ENCODE measurements at places on chromosomes 2 and 18.

DNA sequence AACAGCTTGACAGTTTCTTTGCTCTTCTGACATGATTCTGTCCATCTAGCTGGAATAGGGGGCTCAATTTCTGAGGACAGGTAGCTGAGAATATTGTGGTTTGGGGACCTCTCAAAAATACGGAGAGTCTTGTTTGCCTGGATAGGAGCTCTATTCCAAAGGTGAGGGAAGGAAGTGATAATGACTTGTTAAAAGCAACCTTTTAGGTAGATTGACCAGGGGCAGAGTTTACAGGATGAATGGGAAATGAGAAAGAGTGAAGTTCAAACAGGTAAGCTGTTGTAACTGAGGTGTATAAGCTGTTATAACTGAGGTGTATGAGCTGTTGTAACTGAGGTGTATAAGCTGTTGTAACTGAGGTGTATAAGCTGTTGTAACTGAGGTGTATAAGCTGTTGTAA is 25.1 kb downstream of the PARD3B start:
- DNase-seq: no peak

DNA sequence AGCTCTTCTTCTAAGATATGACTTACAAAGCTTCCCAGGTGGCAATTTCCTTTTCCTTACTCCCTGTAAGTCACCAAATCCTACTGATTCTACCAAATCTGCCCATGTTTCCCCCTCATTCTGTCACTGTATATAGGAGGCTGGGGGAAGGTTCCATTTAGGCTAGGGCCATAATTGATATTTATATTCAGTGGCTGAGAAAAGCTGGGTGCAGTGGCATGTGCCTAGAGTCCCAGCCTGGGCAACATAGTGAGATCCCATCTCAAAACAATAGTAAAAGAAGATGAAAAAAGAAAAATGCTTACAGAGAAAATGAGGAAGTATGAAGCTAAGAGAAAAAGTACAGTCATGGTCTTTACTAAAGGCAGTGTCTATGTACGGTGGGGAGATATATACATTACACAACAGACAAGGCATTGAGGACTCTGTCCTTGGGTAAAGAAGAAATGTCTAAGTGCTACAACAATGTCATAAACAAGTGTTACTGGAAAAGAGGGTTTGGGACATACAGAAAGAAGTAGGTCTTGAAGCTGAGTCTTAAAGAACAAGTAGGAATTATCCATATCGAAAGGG is 4.8 kb downstream of the CWC22 start:
- no peak for DNase-seq

GRCh38 chr18:75752740-75753263 is 325.3 kb upstream of the SMIM21 start:
- DNase-seq: no peak

DNA sequence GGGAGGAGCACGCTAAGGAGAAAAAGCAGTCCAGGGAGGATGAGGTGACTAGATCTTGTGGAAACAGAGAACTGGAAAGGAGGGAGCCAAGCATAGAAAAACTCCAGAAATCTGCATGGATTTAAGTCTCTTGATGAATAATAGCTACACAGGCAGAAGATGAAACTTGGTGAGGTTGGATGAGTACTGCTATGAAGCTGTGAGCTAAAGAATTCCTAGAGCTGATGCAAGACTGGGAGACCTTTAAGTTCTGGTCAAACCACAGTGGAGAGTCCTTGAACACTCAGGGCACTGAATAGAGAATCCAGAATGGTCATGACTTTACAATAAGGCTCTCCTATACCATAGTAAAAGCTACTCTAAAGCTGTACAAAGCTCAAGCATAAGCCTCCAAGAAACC is 18.4 kb upstream of the PIEZO2 start:
- DNase-seq: no peak

DNA sequence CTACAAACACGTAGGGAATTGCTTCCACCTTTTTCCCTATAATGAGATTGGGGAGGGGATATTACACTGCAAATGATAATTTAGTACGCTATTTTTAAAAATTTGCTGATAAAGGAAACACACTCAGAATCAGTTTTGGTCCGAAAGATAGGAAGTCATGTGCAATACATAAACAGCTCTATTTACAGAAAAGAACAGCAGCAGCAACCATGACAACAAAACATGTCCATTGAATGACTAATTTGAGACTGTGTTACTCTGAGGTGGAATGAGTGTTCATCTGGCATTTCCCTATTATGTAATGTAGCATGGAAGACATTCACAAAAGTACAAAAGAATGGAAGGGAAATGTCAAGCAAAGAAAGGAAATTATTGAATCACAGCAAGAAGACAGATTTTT is 337.2 kb downstream of the NBAS start:
- no peak for DNase-seq

- no peak for DNase-seq
Observed at GRCh38 chr18:48303883-48304282, 105.3 kb downstream of the ZBTB7C start.

DNA sequence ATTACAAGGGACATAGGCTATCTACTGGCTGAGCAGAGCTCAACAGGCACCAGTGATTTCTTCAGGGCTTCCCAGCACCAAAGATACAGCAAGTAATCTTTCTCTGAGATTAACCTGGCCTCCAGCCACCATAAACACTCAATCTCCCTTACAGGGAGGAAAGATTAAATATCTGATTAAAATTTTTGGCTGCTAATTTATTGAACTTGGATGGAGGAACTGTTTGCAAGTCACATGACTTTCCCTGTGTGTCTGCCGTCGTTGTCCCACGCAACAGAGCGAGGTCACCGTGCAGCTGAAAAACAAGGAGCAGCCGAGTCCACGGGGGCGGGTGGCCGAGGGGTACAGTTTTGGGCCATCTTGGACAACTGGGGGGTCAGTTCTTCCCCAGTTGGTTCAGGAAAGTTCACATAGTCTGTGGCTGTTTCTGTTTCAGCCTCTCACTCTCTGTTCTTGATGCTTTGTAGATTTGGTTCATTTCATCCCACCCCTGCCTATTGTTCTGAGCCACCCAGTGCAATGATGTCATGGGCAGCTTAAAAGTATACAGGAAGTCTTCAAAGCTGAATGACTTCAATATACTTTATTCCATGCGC is 186.8 kb upstream of the CTAGE1 start:
- DNase-seq: no peak

GRCh38 chr2:171709011-171709685 is 21.9 kb downstream of the DYNC1I2 start:
- DNase-seq: no peak

DNA sequence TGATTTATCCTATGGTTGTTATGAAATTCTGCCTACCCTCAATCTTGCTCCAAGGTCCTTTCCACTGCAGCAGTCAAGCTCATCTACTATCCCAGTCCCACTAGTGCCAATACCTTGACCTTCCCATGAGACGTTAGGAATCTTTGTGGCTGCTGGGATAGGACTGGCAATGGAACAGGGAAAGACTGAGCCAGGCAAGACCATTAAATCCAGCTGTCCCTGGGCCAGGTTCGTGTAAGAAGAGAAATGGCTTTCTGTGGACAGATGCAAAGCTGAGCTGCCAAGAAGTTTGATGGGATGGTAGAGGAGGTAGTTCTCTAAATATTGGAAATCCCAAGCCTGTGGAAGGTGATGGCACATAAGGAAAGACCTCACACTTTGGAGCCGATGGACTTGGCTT is 50.1 kb upstream of the TMEM17 start:
- DNase-seq: no peak

DNA sequence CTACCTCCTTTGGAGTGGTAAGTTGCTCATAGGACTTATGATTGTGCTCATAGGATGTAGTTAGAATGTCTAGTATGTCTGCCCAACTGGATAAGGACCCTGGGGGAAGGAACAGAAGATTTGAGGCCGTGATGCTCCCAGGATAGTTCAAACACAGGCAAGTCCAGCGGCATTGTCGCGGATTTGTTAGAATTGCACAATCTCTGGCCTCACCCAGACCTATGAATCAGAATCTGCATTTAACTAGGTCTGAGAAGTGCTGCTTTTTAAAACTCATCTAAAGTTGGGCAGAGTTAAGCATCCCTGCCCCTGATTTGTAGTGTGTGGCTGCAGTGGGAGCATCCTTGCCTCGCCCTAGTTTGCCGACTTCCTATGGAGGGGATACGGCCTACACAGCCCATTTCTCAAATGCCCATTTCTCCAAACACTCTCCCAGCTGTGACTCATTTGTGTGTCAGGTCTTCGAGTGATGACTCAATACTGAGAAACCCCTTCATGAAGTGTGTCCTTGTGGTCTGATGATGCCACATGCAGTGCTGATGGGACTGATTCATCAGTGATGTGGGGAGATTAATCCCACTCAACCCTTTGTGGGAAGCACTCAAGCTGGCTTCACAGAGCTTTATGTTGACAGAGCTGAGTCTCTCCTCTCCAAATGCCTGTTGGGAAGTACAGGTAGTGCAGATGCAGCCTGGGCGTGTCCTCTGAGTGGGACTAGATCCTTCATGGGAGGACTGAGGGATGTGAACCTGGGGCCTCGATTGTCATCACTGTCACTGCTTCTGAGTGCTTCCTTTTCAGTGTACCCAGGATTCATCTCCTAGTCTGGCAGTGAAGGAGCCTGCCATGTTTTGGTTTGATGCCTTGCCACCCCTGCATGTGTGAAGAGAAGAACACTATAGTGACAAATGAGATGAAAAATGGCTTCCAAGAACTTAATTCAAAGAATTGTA is 18.7 kb downstream of the SMIM21 start:
- no peak for DNase-seq

DNA sequence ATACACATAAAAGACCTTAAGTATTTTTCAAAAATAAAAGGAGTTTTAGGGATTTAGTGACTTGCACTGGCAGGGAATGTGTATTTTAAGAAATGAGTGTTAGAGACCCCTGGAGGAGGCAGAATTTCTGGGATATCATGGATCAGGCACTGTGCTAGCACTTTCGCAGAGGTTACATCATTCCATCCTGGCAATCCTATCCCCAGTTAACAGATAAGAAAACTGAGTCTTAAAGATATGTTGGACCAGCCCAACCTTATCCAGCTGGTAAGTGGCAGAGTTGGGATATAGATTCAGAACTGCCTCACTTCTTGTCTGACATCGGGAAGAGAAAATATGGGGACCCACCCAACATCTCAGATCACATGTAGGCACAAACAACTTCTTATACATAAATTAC is 160.3 kb upstream of the EPAS1 start:
- DNase-seq: no peak

GRCh38 chr2:206981739-206982340 is 42.5 kb downstream of the CPO start:
- DNase-seq: peak; percentile 95

DNA sequence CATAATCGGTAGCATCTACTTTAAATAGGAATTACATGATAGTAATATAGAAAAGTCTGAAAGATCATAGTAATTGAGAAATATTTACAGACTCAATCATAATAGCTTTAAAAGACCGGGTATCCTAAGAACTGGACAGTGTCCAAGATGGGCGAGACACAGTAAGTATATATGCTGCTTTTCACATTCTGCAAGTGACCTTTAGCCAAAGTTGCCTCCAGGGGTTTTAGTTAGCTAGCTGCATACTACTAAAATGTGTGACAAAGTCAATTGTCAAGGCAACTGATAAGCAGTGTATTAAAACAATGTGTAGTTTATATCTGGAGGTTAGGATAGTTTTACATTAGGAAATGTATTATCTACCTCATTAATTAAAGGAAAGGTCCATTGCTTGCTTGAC is 24.6 kb downstream of the CD302 start:
- no peak for DNase-seq

GRCh38 chr2:60964651-60965498 is 52.6 kb upstream of the PEX13 start:
- no peak for DNase-seq

DNA sequence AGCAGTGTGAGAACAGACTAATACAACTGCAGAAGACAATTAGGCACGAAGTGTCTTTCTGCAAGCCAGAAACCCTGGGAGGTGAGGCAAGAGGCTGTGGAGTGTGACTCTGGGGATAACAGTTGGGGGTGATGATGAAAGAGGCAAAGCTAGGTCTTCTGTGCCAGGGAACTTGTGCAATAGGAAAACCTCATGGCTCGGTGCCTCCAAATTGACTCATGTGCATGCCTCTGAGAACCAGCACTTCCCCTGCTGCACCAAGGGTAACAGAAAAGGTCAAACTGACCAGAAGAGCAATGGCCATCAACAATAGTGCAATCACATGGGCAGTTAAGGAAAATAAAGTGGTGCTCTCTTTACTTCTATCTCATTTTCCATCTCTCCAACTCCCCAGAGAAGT is 136.4 kb downstream of the SCG2 start:
- DNase-seq: no peak

GRCh38 chr2:59713577-59713976 is 839.9 kb downstream of the BCL11A start:
- no peak for DNase-seq

DNA sequence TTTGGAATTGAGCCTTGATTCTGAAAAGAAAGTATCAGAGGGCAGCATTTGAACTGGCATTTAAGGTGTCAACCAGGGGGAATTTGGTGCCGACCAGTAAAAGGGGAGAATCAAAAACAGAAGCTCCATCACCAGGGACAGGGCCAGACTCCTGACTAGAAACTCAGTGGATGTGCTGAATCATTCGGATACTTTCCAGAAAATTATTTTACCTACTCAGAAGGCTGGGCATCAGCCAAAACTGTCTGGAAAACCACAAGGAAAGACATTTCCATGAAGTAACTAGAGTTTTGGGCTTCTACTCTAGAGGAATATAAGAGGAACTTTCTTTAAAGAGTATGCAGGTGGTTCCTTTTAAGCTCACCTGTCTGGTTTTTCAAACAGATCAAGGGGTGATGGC is 756.6 kb downstream of the RNF144A start:
- no peak for DNase-seq

DNA sequence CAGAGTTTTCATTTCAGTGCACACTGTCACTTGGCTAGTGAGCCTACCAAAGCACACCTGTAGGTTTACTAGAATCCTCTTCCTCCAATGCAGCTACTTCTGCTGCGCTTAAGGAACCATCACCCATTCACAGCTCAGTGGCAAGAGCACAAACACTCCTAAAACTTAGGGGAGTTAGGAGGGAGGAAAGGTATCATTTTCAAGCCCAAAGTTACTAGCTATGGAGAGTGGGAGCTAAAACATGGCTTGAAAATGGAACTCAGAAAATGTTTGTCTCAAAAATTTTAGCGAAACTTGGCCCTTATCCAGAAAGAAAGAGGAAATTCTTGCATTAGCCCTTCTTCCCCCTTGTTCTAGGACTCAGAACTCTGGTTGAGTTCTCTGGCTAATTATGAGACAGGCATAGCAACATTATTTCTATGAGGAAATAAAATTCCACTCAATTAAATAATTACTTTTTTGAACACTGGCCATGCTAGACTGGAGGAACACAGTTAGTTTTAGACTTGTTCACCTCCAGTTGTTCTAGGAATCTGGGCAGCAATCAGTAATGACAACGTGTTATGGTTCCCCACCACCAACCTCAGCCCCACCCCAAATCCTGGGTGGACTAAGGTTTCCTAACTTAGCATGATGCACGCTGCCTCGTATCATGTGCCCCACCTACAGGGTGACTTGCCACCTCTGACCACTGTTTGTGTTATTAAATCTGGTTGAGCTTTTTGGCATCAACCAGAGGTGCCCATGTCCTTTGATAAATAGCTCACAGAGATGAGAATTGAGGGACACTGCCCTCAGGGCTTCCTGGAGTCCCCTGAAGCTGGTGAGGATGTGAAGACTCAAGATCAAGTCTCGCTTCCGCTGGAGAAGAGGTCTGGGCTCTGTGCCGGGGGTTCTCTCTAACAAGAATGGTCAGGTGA is 32.8 kb downstream of the LPIN2 start:
- DNase-seq: no peak

GRCh38 chr2:230208576-230208975 is 11.2 kb downstream of the SP110 start:
- DNase-seq: no peak

Measured in NCI-H1694 (cell line).